ENCODE measurements at places on chromosomes 1 and 21.

DNA sequence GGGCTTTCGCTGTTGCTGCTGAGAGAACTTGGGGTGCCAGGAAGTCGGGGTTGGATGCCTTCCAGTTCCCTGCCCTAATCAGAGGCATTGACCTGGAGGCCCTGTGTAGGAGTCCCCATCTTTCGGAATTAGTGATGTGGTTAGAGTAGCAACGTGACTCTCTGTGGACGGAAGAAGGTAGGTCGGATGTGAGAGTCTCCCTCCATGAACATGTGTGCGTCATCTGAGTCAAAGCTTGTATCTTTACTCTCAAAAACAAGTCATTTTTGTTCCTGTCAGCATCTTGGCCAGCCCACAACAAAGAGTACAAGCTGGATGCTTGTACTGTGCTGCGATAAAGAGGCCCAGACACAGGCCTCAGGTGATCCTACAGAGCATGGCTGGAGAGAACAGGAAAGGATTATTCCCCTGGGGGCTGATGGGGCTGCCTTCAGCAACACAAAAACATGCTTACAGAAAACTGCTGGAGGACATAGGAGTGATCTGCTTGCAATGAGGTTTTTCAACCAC, 31.0 kb upstream of the IL10 start:
- DNase-seq = no peak

- DNase-seq = no peak
Measured at GRCh38 chr1:179080866-179081686, 794 bp upstream of the TOR3A start.

DNA sequence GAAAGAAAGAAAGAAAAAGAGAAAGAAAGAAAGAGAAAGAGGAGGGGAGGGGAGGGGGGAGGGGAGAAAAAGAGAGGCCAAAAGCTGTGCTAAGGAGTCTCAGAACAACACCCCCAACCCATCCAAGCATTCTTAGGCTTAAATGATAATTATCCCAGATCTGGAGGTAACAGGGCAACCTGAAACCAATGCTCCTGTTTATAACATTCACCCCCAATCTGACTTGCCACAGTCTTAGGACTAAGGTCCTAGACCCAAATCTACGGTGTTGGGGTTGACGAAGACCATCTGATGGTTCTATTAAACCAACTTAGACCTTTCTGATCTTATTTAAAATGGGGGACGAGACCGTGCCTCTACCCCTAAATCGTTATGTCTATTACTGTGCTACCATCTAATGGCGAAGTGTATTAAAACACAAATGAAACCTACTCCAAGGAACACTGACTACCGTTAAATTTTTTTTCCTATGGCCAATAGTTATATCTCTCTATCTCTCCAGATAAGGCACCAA, 119.3 kb upstream of the CDC42BPA start:
- DNase-seq = peak; percentile 69

GRCh38 chr21:20902998-20903397, 95.2 kb upstream of the NCAM2 start:
- DNase-seq = no peak

DNA sequence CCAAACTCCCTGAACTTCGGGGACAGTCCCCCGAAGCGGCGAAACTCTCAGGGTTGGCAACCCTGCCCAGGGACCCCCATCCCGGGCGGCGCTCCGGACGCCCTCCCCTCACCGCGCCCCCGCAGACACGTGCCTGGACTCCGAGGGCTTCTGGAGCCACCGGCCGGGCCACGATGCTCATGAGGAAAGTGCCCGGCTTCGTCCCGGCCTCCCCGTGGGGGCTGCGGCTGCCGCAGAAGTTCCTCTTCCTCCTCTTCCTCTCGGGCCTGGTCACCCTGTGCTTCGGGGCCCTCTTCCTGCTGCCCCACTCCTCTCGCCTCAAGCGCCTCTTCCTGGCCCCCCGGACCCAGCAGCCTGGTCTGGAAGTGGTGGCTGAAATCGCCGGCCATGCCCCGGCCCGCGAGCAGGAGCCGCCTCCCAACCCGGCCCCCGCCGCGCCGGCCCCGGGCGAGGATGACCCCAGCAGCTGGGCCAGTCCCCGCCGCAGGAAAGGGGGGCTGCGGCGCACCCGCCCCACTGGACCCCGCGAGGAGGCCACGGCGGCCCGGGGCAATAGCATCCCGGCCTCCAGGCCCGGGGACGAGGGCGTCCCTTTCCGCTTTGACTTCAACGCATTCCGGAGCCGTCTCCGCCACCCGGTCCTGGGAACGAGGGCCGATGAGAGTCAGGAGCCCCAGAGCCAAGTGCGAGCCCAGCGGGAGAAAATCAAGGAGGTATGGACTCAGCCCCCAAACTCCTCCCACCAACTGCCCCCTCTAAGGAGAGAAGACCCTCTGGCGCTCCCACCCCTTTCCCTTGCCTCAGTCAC, 1.2 kb downstream of the MAN1C1 start:
- no peak for DNase-seq

DNA sequence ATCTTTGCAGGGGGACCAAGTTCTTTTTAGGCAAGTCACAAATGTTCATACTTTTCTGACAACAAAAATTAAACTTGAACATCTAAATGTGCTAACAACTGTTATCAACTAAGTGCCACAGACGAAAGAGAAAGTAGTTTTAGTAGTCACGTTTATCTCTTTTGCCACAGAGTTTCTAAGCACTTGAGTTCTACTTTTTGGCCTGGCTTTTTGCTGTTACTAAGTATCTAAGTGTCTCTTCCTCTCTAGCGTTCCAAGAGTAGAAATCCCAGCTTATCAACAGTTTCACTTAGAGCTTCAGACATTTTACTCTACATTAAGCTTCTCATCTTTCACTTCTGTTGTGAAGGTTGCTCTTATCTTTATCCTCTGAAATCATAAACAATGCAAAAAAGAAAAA, 34.2 kb downstream of the GATAD2B start:
- DNase-seq = no peak

- no peak for DNase-seq
Measured at GRCh38 chr1:98057236-98057910, 136.5 kb upstream of the DPYD start.

DNA sequence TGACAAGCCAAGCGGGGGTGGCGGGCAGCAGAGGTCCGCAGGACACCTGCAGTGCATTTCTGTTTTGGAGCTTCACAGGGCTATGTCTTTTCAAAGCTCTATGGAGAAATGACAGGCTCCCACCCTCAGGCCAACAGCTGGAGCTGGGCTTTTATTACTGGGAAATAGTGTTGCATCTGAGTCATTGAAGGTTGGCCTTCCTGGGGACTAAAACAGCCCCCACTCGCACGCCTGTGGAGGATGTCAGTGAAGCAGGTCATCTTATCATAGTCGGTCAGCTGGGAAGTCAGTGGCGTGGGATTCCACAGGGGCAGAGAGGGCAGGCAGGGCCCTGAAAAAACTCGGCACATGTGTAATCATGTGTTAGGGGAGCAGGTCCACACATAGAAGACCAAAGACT, 55.3 kb downstream of the NTPCR start:
- no peak for DNase-seq

- DNase-seq = peak; percentile 22
Measured at GRCh38 chr1:32321712-32322291, 14.2 kb downstream of the MARCKSL1 start.

DNA sequence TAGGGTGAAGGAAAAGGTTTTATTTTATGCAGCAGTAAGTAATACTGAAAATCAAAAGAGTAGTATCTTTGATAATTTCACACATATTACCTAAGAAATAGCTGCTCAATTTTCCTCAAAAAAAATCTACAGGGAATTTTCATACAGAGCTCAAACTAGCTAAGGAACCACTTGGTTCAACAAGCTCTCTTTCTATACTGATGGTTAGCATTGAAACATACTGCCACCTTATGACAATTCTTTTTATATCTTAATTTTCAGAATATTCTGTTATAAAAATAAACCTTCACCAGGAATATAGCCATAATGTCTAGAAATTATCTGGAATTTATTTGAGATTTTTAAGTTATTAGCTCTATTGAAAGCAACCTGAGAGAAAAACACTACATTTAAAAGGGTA, 142.1 kb downstream of the DPYD start:
- DNase-seq = peak; percentile 14

- DNase-seq = no peak
Measured at GRCh38 chr1:232528472-232529089, 101.4 kb downstream of the SIPA1L2 start.

- DNase-seq = no peak
Measured at GRCh38 chr21:28579986-28580550, 412.6 kb downstream of the LTN1 start.

GRCh38 chr21:36188937-36189336, 32.3 kb downstream of the DOP1B start:
- no peak for DNase-seq

DNA sequence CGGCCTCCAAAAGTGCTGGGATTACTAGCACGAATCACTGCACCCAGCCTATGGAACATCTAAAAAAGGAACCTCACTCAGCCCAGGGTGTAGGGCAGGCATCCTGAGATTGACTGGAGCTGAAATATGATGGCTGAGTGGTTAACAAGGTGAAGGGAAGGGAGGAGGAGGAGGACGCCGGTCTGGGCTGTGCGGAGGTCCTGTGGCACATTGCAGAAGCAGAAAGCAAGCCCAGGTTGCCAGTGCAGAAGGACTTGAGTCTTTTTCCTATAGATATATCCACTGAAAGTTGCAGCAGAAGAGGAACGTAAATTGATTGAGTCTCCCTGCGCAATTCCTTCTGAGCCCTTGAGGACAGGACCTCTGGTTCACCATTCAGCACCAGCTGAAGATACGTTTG, 1.5 kb upstream of the KIF17 start:
- no peak for DNase-seq

DNA sequence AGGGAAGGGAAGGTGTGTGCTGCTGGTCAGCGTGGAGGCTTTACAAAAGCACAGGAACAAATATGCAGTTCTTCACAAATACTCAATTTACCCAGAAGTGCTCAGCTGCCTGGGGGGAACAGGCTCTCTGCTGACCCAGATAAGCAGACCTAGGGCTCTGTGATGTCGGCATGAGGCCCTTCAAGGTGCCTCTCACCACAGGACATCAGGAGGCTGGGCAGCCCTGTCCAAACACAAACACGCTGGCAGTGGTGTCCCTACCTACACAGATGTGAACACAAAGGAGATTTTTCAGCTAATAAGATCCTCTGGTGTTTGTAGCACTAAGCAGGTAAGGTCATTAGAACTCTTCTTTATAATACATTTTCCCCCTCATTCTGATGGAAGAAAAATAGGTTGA, 243.0 kb upstream of the PROX1 start:
- DNase-seq = no peak

DNA sequence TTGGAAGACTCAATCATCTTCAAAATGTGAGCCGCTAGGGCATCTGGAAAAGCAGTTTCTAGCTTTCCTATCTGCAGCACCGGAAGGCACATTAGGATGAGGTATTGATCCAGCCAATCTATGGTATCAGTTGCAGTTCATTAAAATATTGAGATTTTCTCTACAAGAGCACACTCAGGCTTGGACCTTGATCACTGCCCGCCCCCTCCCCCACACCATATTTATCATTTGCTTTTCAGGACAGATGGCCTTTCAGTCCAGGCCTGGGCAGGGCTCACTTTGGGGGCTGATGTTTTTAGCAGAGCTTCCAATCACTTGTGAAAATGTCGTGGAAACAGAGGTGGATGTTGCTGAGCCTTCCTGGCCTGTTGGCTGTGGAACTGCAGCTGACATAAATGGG, 17.5 kb downstream of the LHX4 start:
- no peak for DNase-seq

DNA sequence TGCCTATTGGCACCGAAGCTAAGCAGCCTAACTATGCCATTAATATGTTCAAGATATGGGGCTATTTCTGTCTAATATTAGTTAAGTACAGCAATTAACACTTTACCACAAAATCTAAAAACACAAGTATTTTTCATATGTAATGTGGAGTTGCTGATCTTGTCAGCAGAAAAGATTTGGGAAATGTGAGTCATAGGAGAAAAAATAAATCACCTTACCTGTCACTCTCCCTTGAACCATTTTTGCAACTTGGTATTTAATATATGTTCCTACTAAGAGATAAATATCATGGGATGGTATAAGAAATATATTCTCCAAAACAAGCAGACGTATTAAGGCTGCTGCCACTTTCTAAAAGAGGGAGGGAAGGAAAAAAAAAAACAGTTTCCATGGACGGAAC, 17.0 kb downstream of the NUP210L start:
- DNase-seq = no peak

- no peak for DNase-seq
Measured at GRCh38 chr21:27827972-27828371, 861.1 kb upstream of the ADAMTS5 start.

- DNase-seq = peak; percentile 36
Measured at GRCh38 chr21:43976661-43977060, 35.4 kb upstream of the TRAPPC10 start.

DNA sequence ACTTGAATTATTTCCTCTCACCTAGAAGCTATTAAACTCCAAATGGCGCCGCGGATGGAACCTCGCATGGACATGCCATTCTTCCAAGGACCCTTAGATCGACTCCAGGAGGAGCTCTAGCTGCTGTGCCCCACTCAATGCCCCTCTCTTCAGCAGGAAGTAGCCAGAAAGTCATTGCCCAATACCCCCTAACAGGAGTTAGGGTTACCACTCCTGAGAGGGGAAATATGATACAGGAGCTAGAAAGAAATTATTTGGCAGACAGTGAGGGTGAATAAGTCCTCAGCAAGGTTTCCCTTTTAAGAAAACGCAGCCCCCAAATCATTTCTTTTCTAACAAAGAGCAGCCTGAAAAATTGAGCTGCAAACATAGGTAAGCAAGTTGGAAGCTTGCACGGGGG, 28.6 kb downstream of the TFB2M start:
- DNase-seq = no peak

DNA sequence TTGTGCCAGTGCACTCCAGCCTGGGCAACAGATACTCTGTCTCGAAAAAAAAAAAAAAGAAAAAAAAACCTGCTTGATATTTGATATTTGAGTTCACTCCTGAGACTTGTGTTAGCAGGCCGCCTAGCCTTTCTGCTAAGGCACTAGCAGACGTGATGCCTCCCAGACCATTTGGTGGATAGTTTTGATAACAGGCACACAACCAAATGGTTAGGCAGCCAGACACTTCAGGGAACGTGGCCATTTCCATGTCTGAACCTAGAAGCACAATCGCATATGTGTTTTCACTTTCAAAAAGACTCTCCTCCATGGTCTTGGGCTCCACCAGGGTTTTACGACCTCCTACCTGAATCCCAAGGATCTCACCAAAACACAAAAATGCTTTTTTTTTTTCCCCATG, 1319.5 kb downstream of the BRINP3 start:
- DNase-seq = no peak

DNA sequence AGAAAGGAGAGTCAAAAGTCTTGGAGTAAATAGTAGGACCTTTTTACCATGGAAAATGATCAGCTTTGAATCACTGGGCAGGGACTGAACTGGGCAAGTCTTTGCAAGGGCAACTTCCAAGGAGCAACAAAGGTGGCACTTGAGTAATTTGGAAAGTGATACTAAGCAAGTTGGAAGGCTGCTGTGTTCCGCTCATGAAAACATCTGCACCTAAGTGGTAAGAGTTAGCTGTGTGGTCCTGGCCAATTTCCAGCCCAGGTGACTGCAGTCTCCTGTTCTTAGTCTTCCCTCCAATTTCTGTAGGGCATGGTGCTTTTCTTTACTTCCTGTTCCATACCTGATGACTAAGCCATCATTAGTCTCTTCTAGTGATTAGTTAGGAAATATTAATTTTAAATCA, 35.5 kb upstream of the PRDM2 start:
- no peak for DNase-seq
